ENCODE measurements at places on chromosomes 2 and 18. TPM values are rescaled to one million over a fixed set of nuclear protein-coding genes. Genes with fewer than 3 reads are reported as not detected.

ITPRIPL1 gene
- 5.3 TPM for polyA plus RNA-seq

PLEK gene
- 0.06 TPM for polyA plus RNA-seq

GALNT3 gene
- 16.8 TPM for polyA plus RNA-seq

REG3G gene
- polyA plus RNA-seq = not detected

SLC19A3 gene
- 4.2 TPM for polyA plus RNA-seq

Measured in GM23338 (cell line).